Left ventricle myocardium superior (tissue), 1 donor: ENCODE measurements at places on chromosomes 3 and 15. TPM values are rescaled to one million over a fixed set of nuclear protein-coding genes. Genes with fewer than 3 reads are reported as not detected.

DNA sequence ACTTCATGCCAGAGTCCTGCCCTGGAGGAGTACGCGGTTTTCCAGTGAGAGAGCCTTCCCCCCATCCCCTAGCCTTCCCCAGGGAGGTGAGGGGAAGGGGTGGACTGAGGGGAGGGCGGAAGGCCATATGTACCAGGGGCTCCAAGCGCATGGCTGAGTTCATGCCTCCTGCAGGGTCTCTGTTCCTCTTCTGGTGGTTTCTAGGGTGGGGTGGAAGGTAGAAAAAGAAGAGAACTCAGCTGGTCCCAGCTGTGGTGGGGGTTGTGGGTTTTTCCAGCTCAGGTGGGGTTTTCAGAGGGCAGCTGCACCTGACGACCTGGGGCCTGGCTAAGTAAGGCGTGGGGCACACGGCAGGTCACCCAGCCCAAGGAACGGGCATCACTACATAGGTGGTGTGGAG is 10.7 kb upstream of the IQSEC1 start:
- DNase-seq, result no peak

DNA sequence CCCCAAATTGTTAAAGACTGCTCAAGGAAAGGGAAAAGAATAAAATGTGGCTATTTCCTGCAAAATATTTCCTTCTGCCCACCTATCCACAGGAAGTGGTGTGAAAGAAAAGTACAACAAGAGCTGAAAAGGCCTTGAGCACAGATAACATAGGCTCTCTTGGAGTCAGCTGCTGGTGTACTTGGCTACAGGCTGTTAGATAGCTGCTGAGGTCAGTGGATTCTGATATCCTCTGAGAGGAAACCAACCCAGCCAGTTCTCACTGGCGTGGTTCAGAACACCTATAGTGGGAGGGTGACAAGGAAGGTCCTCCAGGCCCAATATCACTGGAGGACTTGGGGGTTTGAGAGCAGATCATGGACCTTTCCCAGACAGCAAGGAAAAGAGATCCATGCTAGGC is 124.4 kb upstream of the GAP43 start:
- no peak for DNase-seq

The MUSTN1 gene
- 10.9 TPM for total RNA-seq

DNA sequence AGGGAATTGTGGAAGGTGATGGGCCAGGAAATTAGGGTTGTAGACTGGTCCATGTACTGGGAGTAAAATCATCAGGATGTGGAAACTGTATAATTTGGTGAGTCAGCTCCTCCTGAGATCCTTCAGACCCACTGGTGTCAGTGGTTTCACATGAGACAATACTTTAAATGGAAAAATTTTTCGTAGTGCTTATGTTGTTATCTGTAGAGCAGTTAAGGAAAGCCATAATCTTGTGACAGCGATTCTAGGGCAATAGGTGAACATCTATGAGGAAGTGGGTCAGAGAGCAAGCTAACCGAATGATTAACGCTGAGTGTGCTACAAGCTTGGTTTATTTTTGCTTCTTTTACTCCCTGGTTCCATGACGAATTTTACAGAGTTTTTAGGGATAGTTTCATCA is 200.6 kb downstream of the CADM2 start:
- no peak for DNase-seq

The HTR3E gene
- not detected for total RNA-seq

DNA sequence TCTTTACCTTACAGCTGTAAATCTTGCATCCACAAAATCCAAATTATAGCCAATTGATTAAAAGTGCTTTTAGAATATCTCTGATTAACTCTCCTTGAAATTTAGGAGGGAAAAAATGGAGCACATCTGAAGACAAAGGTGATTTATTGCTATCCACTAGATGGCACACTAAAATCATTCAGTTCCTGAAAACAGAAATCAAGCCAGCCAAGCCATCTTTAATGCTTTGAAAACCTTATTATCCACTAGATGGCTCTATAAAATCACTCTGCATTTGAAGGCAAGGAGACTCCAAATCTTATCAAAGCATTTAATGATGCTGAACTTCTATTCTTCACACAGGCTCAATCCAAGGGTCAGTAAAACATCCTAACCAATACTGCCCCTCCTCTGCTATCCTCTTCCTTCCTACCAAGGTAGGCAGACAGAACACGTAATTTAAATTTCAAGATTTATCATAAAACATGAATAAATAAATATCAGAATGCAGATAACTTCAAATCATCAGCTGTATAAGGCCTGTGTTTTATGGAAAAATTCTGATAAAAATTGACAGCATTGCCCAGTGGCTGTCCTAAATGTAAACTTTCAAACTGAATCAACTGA is 48.4 kb downstream of the GOLIM4 start:
- DNase-seq, result no peak

The PPP1R14D gene
- total RNA-seq, result not detected

The PPARG gene
- 24.0 TPM for total RNA-seq
